MM.1S (cell line): ENCODE measurements at places on chromosomes 16 and 17.

- H3K27ac ChIP-seq: no peak overlapping the region
- peaks cover 4% of the 10 kb centered on the region; the same call in 1 of the 2 replicates for H3K4me1 ChIP-seq
Measured at GRCh38 chr17:30975042-30975820, 4.4 kb downstream of the RNF135 start.

DNA sequence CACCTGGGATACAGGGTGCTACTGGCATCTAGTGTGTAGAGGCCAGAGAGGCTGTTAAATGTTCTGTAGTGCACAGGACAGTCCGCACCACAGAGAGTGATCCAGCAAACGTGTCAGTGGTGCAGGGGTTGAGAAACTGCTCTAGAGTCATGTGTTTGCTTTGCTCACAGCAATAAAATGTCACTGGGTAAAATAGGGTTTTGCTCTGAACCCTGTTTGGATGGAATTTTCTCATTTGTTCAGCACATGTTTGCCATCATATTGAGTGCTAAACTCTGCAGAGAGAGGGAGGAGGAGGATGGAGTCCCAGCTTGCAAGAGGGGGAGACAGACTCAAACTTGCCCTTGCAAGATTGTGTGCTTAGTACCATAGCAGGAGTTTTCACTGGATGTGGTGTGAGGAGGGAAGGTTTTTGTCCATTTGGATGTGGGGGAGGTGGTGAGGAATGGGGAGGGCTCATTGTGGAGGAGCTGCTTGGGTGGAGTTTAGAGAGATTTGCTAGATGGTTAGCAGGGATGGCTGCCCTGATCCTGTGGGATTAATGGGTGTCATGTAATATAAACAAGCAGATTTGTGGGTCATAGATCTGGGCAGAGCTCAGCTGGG lies 11.8 kb downstream of the PLCG2 start:
- no peak overlapping the region for H3K27ac ChIP-seq
- H3K36me3 ChIP-seq: no peaks in the 10 kb centered on the region
- no peak for DNase-seq
- no peaks in the 10 kb centered on the region for H3K27me3 ChIP-seq
- H3K4me1 ChIP-seq: peaks cover 4% of the 10 kb centered on the region; the same call in 1 of the 2 replicates
- H3K4me3 ChIP-seq: no peak overlapping the region

DNA sequence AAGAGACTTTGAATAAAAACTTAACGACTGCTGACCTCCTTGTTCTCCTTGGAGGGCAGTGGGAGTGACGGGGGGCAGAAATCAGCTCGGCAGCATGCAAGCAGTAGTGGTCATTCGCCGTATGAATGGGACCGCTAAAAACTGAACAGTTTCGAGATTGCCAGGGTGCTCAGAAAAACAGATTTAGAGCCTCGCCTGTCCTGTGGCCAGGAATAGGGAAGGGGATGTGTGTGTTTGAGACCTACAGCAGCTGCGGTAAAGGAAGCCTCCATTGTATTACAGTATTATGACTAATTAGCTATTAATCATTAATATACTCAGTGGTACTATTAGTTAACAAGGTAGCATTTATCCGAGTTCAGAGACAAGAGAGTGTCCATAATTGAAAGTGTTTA lies 670 bp upstream of the ZNF652 start:
- H3K4me3 ChIP-seq: peak overlapping the region; percentile 72
- H3K27ac ChIP-seq: peak overlapping the region; percentile 30; the same call in 1 of the 2 replicates
- H3K36me3 ChIP-seq: no peaks in the 10 kb centered on the region
- DNase-seq: no peak
- H3K27me3 ChIP-seq: no peaks in the 10 kb centered on the region
- H3K4me1 ChIP-seq: peaks cover 36% of the 10 kb centered on the region

DNA sequence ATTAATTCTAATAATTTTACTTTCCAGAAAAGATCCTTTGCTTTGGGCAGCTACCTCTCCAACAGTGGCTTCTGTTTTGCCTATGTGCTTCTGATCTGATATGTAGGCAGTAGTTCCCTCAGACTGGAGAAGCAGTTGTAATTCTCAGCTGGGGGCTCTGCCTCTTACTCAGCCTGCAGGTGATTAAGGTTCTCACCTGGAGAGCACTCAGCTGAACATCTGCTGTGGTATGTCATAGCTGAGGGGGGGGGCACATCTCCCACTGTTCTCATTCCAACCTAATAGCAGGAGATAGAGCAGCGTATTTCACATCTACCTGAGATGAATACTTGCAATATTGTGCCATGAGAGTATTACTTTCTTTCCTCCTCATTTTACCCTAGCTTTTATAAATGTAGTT lies 511.9 kb upstream of the CDH8 start:
- DNase-seq: no peak
- no peaks in the 10 kb centered on the region for H3K27me3 ChIP-seq
- H3K4me3 ChIP-seq: no peak overlapping the region
- H3K4me1 ChIP-seq: no peaks in the 10 kb centered on the region

- no peak overlapping the region for H3K27ac ChIP-seq
- no peak overlapping the region for H3K4me3 ChIP-seq
- no peak for DNase-seq
- H3K36me3 ChIP-seq: no peaks in the 10 kb centered on the region
- no peaks in the 10 kb centered on the region for H3K27me3 ChIP-seq
- no peaks in the 10 kb centered on the region for H3K4me1 ChIP-seq
Measured at GRCh38 chr16:24152826-24153225, 103.3 kb upstream of the CACNG3 start.

DNA sequence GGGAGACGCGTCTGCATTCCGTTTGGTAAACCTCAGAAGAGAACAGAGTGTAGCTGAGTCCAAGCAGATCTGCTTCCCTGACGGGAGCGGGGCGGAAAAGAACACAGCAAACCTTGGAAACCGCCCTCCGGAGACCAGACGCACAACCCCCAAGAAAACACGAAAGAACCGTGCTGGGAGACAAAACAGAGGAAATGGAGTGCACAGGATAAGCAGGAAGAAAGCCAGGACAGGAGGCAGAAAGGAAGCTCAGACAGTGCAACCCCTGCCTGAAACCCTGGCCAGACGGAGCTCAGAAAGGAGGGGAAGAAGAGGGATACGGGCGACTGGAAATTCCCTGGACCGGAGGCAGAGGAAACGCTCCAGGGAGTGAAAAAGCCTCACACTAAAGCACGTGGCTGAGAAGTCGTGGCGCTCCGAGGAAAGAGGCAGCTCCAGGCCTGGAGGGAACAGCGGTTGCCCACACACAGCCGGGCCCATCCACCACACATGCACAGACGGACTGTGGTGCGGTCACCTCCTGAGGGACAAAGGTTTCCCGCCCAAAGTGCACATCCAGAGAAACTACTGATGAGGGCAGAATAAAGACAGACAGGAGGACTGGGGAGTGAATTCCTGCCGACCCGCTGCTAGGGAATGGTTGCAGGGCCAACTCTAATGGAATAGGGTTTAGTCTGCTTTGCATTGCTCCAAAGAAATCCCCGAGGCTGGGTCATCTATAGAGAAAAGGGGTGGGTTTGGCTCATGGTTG lies 10.2 kb downstream of the DPEP1 start:
- no peak for DNase-seq
- no peak overlapping the region for H3K4me3 ChIP-seq
- H3K27me3 ChIP-seq: peaks cover 26% of the 10 kb centered on the region
- H3K4me1 ChIP-seq: no peaks in the 10 kb centered on the region
- no peak overlapping the region for H3K27ac ChIP-seq

DNA sequence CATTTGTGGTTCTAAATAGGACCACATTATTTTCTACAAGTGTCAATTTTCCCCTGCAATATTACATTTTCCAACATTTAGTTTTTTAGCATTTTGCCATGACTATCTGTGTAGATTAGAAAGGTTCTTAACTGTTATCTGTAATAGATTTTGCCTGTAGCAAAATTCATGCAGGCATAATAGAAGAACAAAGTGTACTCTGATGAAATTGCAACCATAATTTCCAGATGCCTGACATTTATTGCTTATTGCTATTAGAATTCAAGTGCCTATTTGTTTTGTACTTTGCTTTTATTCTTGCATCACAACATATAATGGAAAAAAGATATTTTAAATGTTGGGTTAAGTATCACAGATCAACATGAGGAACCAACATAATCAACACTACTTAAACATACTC lies 337.7 kb downstream of the TOX3 start:
- H3K36me3 ChIP-seq: no peaks in the 10 kb centered on the region
- H3K4me3 ChIP-seq: no peak overlapping the region
- no peaks in the 10 kb centered on the region for H3K4me1 ChIP-seq
- no peak overlapping the region for H3K27ac ChIP-seq

GRCh38 chr17:64061178-64061898 lies 40.9 kb upstream of the ICAM2 start:
- H3K27ac ChIP-seq: peak overlapping the region; percentile 75
- no peak overlapping the region for H3K4me3 ChIP-seq

DNA sequence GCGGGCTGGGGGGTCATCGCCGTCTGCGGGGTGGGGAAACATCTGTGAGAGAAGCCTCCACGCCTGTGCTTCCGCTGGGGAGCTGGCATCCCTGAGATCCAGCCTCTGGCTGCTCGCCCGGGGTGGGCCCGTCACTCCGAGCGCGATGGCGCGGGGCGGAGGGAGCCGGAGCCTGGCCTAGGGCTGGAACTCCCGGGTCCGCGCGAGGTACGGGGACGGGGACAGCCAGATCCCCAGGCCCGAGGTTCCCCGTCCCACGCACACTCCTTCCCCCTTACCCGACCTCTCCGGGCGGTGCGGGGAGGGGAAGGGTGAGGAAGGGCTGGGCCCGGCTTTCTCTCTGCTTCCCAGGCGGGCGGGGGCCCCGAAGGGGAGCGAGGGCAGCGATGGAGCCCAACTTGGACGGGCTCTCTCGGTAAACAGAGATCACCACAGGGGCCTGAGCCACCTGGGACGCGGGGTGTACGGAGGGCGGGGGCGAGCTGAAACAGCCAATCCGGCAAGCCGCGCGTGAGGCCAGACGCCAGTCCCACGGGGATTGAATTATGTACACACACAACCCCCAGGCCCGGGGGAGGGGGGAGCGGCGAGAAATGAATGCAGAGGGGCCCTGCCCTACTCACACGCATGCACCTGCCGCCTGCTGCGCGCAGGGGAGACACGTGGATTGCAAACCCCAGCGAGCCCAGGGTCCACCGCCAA lies at the start of gene SLC16A11:
TSS of gene SLC16A11 (minus strand) at position 596 of the 702 bp plus-strand sequence. CDS start at position 17, 579 bp downstream.
- H3K4me1 ChIP-seq: 0 out of 2 replicates have a peak, but pooled peaks cover 10% of the 10 kb centered on the region
- DNase-seq: no peak
- H3K4me3 ChIP-seq: 0 out of 2 replicates have a peak within 1 kb of the TSS, but pooled peaks have one; percentile 15
- H3K27ac ChIP-seq: no peak within 1 kb of the TSS
- peaks cover 54% of the 10 kb centered on the region for H3K27me3 ChIP-seq

DNA sequence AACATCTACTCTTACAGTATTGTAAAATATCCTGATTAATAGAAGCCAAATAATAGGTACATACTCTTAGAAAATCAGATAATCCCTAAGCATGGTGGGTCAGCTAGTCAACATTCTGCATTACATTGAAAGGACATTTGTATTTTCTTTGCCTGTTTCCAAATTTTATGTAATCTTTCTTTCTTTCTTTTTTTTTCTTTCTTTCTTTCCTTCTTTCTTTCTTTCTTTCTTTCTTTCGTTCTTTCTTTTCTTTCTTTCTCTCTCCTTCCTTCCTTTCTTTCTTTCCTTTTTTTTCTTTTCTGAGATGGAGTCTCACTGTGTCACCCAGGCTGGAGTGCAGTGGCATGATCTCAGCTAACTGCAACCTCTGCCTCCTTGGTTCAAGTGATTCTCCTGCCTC lies 18.9 kb downstream of the ITGB3 start:
- no peaks in the 10 kb centered on the region for H3K36me3 ChIP-seq
- H3K4me3 ChIP-seq: no peak overlapping the region
- 0 out of 2 replicates have a peak, but pooled peaks cover 6% of the 10 kb centered on the region for H3K4me1 ChIP-seq
- no peaks in the 10 kb centered on the region for H3K27me3 ChIP-seq
- H3K27ac ChIP-seq: no peak overlapping the region

DNA sequence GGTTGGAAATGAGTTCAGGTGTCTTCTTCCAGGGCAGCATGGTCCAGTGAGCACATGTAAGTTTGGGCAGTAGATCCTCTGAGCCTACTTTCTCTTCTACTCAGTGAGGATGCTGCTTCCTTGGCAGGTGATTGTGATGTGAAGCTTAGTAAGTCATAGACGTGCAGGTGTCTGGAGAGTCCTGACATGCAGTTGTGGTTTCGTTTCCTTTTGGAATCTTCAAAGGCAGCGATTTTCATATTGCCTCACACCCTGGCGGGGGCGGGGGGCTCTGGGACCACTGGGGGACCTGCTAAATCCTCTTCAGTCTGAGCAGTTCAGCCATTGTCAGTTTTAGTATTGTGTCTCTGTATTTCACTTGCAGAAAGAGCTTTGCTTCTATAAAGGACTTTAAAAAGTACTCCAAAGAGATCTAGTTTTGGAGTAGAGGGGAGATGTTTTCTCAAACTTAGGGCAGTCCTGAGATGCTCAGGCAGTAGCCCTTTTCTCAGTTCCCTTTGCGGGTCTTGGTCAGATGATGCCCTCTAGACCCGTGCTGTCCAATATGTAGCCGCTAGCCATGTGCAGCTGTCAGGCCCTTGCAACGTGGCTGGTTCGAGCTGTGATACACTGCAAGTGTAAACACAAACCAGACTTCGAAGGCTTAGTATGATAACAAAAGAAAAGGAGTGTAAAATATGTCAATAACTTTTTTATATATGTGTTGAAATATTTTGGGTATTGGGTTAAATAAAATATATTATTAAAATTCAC lies 4.0 kb upstream of the CDK5R1 start:
- H3K36me3 ChIP-seq: peaks cover 4% of the 10 kb centered on the region; the same call in 1 of the 2 replicates
- peak; percentile 79 for DNase-seq
- peak overlapping the region; percentile 85 for H3K27ac ChIP-seq
- H3K4me1 ChIP-seq: peaks cover 44% of the 10 kb centered on the region
- no peaks in the 10 kb centered on the region for H3K27me3 ChIP-seq

- H3K4me1 ChIP-seq: no peaks in the 10 kb centered on the region
- peaks cover 2% of the 10 kb centered on the region; the same call in 1 of the 2 replicates for H3K36me3 ChIP-seq
- DNase-seq: no peak
Measured at GRCh38 chr17:3835410-3836229, 10.4 kb downstream of the NCBP3 start.

DNA sequence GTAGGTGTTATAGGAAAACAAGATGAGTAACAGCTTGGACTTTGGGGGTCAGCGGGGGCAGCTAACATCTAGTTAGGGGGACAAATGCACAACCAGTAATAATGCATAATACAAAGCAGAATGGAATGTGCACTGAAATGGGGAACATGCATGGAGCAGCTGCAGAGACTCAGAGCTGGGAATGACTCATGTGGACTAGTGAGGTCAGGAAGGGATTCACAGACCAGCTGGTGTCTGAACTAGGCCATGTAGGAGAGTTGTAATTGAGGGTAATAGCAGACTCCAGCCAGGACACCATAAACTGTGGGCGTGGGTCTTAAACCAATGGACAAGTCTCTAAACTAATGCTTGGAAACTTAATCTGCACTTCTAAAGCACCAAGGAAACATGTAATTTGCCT lies 176.8 kb upstream of the ASIC2 start:
- H3K27ac ChIP-seq: no peak overlapping the region
- H3K27me3 ChIP-seq: no peaks in the 10 kb centered on the region
- no peaks in the 10 kb centered on the region for H3K4me1 ChIP-seq
- H3K36me3 ChIP-seq: no peaks in the 10 kb centered on the region
- H3K4me3 ChIP-seq: no peak overlapping the region
